Endothelial cell (in vitro differentiated cells): ENCODE measurements at places on chromosomes 5 and 9. TPM values are rescaled to one million over a fixed set of nuclear protein-coding genes. Genes with fewer than 3 reads are reported as not detected.

Gene CARD9
- total RNA-seq, result 0.41 TPM

- DNase-seq, result no peak
Observed at GRCh38 chr9:19521205-19521604, 112.4 kb downstream of the ACER2 start.

Gene GLRA1
- total RNA-seq, result not detected

Gene APBA1
- total RNA-seq, result 8.4 TPM

DNA sequence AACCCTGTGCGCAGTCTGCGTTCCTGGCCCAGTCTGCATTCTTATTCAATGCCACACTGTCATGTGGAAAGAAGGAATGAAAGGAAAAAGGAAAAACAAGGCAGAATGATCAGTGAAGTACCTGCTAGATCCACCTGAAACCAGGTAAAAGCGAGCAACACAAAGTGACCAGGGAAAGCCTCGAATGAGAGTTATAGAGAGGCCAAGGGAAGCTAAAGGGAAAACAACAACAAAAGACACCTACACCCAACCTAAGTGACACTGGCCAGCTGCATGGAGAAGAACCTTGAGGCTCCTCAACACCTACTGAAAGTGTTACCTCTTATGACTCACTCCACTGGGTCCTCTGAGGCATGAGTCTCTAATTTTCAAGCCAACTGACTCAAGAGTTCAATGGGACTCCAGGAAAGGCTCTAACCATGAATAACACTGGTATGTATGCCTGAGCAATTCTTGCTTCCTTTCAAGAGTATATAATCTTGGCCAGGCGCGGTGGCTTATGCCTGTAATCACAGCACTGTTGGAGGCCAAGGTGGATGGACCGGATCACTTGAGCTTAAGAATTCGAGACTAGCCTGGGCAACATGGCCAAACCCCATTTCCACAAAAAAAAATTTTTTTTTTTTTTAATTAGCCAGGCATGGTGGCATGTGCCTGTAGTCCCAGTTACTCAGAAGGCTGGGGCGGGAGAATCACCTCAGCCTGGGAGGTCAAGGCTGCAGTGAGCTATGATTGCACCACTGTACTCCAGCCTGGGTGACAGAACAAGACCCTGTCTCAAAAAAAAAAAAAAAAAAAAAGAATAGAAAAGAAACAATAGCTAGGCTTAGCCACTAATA is 29.0 kb downstream of the MTMR12 start:
- no peak for DNase-seq

DNA sequence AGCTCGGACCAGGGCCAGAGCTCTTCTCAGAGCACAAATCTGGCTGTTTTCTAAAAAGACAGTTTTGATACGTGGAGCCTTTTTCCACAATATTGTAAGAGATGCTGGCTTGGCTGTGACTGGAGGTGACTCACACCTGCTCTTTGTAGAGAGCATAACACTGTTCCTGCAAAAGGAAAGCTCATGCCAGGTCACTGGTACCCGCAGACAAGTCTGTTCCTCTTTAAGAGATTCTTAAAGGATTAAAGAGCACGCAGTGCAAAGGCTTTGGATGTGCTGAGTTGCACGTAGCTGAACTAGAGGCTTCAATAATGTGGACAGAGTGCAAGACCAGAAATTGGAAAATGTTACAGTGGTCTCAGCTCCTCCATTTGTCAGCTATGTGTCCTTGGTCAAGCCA is 19.0 kb downstream of the ACTL7B start:
- DNase-seq, result no peak

Gene WDR31
- total RNA-seq, result 0.95 TPM

- peak; percentile 11 for DNase-seq
Observed at GRCh38 chr5:170809551-170809950, 26.0 kb downstream of the GABRP start.

DNA sequence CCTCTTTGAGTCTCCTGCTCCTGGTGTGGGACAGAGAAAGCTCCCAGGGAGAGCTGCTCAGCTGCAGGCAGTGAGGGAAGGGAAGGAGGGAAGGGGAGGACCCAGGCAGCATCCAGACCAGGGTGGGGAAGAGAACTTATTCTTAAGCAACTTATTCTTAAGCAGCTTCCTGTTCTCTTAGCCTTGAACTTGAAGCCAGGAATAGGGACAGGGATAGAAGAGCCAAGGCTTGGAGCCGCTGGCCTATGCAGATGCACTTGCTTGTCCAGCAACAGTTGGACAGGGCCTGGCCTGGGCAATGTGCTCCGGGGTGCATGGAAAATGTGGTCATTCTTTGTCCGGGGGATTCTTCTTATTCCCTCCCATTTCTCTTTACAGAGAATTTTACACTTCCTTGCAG is 31.4 kb upstream of the SPTLC1 start:
- DNase-seq, result no peak

DNA sequence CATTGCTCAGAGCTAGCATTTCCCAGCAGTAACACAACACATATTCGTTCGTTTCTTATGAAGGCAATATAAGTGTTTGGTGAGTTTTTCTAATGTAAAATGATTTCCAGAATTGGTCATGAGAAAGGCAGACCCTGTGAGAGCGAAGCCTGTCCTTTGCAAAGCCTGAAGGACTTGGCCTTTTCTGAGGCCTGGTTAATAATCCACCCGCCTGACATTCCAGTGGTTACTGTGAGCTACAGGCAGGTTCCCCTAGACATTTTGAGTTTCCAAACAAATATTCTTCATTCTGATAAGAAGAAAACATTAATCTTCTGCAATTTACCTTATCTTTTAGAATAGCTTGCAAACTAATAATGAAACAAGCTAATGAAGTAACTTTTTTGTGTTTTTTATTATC is 38.0 kb downstream of the ADAMTS16 start:
- no peak for DNase-seq
